Left kidney (tissue), 8 donors: ENCODE measurements at places on chromosomes 5 and 9. TPM values are rescaled to one million over a fixed set of nuclear protein-coding genes. Genes with fewer than 3 reads are reported as not detected.
A peak's percentile ranks its signal among the peaks of the same experiment; 100 is the strongest.

DNA sequence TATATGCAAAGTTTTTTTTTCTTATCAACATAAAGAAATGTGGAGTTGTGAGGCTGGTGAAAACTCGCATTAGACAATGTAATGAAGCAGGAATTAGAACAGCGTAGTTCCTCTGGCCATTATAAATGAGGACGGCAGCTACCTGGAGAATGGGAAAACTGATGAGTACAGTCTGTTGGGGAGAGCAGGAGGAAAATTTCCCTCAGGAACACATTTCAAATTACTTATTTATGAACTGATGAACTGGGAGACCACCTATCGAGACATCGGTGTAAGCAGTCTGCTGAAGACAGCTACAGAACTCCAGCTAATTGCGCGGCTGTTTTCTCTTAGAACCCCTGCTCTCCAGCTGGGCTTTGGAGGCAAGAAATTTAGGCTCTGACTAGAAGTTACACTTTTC is 343.9 kb upstream of the CLINT1 start:
- no peak for DNase-seq

DNA sequence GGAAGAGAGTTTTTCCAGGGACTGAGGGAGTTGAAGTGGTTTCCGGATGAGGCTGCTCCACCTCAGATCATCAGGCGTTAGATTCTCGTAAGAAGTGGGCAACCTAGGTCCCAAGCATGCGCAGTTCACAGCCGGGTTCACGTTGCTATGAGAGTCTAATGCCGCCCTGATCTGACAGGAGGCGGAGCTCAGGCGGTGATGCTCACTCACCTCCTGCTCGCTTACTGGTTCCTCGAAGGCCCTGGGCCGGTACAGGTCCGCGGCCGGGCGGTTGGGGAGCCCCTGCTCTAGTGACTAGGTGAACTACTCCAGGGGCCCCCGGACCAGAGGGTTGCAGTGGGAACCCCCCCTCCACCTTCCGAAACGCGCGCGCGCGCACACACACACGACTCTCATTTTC is 997 bp upstream of the RNF130 start:
- DNase-seq, result no peak

RLN1 gene
- 0.52 TPM for polyA plus RNA-seq

- no peak for DNase-seq
These were observed 11.8 kb downstream of the DBH start for GRCh38 chr9:133647765-133648469.

GRCh38 chr5:17402289-17403121 is 95.5 kb upstream of the TAF11L2 start:
- no peak for DNase-seq

DNA sequence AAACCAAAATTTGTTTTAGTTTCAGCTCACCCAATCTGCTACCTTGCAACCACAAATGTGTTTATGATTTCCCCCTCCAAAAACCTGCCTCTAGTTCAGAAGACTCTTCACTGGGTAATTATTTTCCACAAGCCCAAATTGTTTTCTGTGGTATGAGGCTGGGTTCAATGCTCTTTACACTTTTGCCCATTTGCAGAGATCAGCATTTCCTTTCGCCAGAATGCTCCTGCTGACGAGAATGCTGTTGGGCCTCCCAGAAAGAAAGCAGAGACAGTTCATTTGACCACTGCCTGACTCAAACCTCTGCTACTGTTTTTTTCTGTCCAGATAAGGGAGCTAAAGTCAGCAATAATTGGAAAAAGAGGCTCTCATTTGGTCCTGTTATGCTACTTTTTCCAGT is 427.3 kb downstream of the PDE4D start:
- no peak for DNase-seq

PCDHGA1 gene
- 1.1 TPM for polyA plus RNA-seq

ANKRD31 gene
- polyA plus RNA-seq, result 0.86 TPM

DNA sequence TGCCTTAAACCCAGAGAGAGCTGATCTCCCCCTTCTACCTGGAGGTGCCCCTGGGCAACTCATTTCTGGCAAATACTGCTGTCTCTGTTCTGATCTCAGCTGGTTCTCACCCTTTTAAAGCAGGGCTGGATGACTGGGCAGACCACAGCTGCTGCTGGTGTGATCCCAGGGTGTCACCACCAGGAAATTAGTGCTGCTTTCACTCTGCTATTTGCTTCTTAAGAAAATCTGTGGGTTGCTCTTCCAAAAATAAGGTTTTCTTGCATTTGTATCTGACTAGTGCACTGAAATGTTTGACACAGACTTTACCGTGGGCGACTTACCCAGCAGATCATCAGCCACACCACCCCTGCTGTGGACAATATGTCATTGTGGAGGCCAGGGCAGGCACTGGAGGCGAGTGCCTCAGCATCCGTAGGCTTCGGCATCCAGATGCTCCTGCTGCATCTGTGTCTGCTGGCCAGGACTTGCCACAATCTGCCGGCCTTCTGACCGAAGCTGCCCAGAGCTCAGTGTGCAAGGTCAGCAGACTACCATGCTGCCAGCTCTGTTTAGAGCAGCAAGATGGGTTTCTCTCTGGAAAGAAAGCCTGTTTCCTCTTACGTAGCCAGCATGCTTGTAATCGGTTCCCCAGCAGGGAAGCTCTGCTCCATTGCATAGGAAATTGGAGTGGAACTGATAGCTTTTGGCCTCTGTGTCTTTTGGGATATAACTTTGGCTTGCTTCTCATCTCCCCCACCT is 13.6 kb downstream of the ARHGAP26 start:
- no peak for DNase-seq

- peak; percentile 46 for DNase-seq
These were observed 52.8 kb downstream of the CAST start for GRCh38 chr5:96714951-96715451.

SLC45A2 gene
- polyA plus RNA-seq, result 1.0 TPM

- no peak for DNase-seq
These were observed 114.0 kb upstream of the TBC1D2 start for GRCh38 chr9:98369471-98369870.

- DNase-seq, result no peak
These were observed 260.7 kb downstream of the NR3C1 start for GRCh38 chr5:143142596-143143435.

GRCh38 chr9:136363949-136364748 is 605 bp upstream of the DNLZ start:
- DNase-seq, result no peak

GRCh38 chr5:143057580-143057999 is 287.4 kb downstream of the ARHGAP26 start:
- no peak for DNase-seq

SLC6A3 gene
- 0.60 TPM for polyA plus RNA-seq

GRCh38 chr5:58891086-58891970 is 308.5 kb downstream of the RAB3C start:
- DNase-seq, result peak; percentile 77

RETREG1 gene
- polyA plus RNA-seq, result 43.1 TPM

DNA sequence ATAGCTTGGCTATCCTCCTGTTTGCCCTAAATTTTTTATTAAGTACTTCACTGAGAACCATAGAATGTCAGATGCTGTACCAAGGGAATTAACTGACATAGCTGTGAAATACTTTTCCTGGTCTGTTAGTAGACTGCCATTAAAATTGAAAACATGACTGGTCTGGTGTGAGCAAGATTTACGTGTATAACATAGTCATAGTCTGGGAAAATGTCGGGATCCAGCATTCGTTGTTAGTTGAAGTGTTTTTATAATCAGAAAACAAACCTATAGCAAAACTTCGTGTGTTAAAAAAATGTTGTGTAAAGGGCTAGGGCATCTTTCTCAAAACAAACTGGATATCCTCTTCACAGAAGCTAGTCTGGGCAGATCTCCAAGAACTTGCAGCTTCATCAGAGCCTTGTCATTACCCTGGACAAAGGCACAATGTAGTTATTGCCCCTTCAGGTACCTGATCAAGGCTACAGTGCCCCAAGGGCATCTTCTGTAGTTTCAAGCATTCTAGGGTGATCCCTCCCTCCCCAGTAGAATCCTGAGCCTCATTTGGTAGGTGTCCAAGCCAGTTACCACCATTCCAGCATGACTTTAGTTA is 454.2 kb upstream of the SGCD start:
- no peak for DNase-seq

DNA sequence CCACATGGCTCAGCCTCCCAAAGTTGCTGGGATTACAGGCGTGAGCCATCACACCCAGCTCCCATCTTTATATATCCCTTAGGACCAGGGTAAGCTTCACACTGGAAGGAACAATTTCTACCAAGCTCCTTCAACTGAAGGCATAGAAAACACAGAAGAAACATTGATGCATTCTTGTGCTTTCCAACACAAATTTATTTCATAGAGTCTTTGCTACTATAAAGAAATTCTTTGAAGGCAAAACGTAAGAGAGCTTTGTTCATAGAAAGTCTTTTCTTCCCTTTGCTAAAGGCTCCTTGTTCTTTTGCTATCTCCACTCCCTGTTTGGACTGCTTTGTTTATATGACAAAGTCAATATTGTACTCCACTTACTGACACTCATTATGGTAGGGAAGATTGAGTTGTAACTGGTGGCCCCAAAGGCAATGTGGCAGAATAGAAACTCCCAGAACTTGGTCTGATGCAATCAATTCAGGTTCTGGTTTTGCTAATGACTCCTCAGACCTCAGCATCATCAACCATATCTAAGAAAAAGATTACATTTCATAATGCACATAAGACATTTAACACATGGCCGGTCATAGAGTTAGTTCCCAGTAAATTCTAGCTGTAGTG is 97.4 kb upstream of the CLINT1 start:
- DNase-seq, result no peak

DNA sequence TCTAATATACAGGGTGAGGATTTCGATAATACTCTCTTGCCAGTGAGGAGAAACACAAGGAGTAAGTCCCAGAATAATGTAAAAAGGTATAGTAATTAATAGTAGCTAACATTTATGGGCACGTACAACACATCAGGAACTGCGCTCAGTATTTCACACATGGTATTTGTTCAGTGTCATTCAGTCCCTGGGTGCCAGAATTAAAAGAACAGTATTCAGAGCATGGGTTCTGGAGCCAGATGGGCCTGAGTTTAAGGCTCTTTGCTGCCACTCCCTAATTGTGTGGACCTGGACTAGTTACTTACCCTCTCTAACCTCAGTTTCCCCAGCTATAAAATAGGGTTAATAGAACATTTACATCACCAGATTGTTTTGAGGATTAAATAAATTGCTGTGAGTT is 16.3 kb downstream of the OSTF1 start:
- no peak for DNase-seq

HAVCR1 gene
- polyA plus RNA-seq, result 4.6 TPM

TCF7 gene
- 13.0 TPM for polyA plus RNA-seq

GRIA1 gene
- polyA plus RNA-seq, result 4.3 TPM

DNA sequence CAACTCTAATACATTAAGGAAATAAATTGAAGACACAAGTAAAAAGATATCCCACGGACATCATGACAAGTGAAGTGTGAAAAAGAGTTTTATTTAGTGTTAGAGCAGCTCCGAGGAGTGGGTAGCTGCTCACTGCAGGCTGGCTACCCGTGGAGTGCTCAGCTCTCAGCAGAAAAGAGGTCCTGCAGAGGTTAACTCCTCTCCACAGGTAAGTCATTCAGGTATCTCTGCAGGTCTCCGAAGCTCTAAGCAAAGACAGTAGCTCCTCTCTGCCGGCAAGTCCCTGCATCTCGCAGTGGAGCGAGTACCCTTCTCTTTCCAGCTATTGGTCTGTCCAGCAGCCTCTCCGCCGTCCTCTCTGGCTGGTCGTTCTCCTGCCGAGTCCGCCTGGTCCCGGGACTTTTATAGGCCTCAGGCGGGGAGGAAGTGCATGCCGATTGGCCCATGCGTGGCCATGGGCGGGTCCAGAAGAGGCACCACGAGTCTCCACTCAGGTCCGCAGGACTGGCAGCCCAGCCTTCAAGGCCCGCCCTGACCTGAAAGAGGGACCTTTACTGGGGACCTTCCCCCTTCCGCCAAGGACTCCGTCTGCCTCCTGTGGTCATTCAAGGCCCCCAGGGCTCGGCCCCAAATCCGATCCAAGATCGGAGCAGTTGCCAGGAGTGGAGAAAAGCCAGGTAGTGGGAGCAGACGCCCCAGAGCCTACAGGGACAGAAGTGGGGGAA is 29.9 kb downstream of the BTNL9 start:
- DNase-seq, result no peak

MYORG gene
- polyA plus RNA-seq, result 9.3 TPM

GRCh38 chr9:7293091-7293490 is 506.5 kb downstream of the DMAC1 start:
- DNase-seq, result no peak

DNA sequence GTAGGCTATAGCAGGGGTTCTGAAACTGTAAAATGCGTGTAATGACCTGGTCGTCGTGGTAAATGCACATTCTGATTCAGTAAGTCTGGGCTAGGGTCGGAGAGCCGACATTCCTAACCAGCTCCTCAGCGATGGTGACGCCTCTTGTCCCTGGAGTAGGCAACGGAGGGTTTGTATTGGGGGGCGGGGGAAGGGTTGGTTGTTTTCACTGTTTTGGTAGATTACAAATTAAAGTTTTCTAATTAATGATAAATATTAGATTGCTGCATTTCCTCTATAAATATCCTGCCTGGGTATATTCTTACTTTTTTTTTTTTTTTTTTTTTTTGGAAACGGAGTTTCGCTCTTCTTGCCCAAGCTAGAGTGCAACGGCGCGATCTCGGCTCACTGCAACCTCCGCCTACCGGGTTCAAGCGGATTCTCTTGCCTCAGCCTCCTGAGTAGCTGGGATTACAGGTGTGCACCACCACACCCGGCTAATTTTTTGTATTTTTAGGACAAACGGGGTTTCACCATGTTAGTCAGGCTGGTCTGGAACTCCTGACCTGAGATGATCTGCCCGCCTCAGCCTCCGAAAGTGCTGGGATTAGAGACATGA is 566 bp upstream of the ALDH7A1 start:
- DNase-seq, result no peak

FANCC gene
- polyA plus RNA-seq, result 24.8 TPM

DNA sequence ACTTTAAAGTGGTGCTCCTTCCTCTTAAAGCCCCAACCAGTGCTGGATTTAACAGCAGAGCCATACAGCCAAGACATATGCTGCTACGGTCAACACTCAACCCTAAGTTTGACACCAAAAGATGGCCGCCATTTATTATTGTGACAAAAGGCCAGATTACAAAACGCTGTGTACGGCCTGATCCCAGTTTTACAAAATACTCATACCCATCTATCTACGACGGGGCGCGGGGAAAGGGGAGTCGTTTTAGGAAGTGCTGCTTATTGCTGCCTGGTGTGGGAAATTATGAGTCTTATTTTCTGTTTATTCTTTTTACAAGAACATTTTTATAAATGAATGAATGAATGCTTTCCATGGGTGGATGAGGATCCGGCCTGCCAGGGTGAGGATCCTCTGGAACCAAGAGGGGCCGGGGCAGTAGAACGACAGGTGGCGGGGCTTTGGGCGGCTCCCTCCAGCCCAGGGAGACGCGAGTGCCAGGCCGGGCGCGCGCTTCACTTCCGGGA is 457 bp upstream of the IDNK start:
- peak; percentile 54 for DNase-seq

- DNase-seq, result no peak
These were observed 431.6 kb downstream of the IRX1 start for GRCh38 chr5:4027088-4027734.
